T follicular helper cell (primary cell): ENCODE measurements at places on chromosomes 3 and 15.

DNA sequence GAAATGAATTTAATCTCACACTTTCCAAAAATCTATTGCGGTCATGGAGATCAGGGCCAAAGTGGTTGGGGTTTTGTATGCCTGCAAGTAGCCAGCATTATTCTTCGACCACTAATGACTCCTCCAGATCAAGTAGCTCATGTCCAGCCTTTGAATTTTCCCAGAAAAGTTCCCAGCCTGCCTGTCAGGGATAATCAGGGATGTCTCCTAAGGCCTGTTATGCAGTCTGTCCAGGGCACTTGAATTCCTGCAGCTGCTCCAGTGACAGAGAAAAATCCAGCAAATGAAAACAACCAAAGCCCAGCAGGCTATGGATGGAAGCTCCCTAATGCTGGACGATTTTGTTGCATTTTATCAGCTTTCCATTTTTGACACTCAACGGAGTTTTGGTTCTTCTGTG lies 215.4 kb downstream of the ADAMTSL3 start:
- no peak for DNase-seq

GRCh38 chr15:88605189-88606069 lies 15.7 kb upstream of the AEN start:
- peak; percentile 32 for DNase-seq

DNA sequence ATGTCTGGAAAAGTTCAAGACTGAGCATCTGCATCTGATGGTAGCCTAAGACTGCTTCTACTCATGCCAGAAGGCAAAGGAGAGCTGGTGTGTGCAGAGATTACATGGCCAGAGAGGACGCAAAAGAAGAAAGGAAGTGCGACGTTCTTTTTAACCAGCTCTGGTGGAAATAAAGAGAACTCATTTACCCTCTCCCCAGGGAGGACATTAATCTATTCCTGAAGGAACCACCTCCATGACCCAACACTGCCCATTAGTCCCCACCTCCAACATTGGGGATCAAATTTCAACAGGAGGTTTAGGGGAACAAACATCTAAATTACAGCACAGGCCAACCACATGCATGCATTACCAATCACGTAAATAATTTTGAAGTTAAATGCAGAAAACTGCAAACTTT lies 1.5 kb upstream of the NCK1 start:
- no peak for DNase-seq

- no peak for DNase-seq
Observed at GRCh38 chr3:155088706-155089345, 8.7 kb downstream of the MME start.

DNA sequence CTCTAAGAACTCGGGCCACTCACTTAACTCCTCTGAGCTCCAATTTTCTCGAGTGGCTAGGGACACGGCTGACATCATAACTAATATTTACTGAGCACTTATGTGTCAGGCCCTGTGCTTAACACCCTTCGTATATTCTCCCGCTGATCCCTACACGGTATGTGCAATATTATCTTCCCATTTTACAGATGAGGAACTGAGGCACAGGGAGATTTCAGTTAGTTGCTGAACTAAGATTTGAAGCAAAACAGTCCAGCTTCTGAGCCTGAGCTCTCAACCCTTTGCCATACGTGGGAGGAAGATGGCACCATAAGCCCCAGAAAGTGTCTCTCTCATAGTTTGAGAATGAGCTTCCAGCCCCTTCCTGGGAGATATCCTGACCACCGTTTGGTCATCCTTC lies 19.6 kb downstream of the FAH start:
- no peak for DNase-seq

GRCh38 chr3:11651477-11651876 lies 7.8 kb upstream of the VGLL4 start:
- no peak for DNase-seq
